Fibroblast of the conjunctiva (primary cell): ENCODE measurements at places on chromosomes 2 and 18.

- no peak for DNase-seq
These were observed 9.9 kb upstream of the GAREM2 start for GRCh38 chr2:26162963-26163362.

DNA sequence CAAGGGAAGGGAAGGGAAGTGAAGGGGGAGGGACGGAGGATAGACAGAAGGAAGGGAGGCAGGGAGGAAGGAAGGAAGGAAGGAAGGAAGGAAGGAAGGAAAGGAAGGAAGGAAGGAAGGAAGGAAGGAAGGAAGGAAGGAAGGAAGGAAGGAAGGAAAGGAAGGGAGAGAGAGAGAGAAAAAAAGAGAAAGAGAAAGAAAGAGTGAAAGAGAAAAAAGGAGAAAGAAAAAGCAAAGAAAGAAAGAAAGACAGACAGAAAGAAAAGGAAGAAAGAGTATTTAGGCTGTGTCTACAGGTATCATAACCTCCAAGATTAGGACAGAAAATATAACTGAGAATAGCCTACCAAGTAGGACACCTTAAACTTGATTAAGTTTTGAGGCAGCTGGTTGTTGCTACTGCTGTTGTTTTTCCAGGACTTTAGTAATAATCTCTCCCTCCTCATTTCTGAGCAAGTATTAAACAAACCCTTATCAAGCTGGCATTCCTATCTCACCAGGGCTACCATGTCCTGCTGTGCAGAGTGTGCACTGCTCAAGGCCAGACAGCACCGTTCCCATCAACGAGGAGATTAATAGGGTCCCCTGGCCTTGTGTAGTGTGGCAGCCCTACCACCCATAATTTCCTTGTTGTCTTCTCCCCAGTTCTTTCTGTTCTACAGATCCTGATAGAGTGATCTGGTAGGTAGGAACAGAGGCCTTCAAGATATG is 90.5 kb upstream of the FHL2 start:
- no peak for DNase-seq

GRCh38 chr18:25019086-25019860 is 332.7 kb downstream of the ZNF521 start:
- no peak for DNase-seq

GRCh38 chr2:237558961-237559641 is 7.3 kb upstream of the PRLH start:
- DNase-seq, result peak; percentile 75

DNA sequence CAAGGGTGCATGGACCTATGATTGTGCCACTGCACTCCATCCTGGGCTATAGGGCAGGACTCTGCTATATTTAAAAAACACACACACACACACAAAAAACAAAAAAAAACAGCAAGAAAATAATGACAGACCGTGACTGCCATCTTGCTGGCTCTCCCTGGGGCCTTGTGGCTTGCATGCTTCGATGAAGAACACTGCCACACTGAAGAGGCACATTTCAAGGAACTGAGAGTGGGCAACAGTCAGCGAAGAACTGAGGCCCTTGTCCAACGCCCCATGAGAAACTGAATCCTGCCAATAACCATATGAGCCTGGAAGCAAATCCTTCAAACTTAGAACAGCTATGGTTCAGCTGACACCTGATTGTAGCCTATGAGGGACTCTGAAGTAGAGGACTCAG is 158.1 kb downstream of the CCBE1 start:
- DNase-seq, result no peak

DNA sequence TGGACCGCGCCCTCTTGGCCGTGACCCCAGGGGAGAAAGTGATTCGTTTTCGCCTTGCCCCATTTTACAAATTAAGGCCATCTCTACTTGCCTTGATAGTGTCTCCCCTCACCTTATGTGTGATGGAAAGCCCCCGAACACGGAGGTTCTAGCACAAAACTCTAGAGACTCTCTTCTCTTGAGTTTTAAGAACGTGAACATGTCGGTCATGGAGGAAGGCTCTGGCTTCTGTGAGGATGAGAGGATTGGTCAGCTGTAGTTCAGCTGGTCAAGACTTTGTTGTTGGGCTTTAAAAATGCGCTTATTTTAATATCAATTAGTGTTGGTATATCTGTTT is 828 bp downstream of the DYNC1I2 start:
- peak; percentile 2 for DNase-seq

- DNase-seq, result no peak
These were observed 687.9 kb upstream of the ACVR2A start for GRCh38 chr2:147156970-147157369.
